ENCODE measurements at places on chromosomes 12 and 14.

- peak; percentile 42 for DNase-seq
These were observed 32.8 kb downstream of the MIA2 start for GRCh38 chr14:39266525-39266870.

DNA sequence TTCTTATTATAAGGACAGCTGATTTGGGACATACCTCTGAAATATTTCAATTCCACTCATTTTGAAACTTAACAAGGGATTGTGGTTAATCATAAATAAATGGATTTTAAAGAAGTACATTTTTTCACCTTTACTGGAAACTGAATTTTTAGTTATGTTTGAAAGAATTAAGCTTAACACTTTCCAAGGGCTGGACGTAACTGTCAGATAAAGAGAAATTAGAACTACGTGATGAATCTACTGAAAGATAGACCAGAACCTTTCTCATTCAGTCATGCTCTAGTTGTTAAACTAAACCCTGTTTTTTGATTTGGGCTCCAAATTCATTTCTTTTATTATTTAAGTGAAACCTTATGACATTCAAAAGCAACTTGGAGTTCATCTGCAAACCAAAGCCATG lies 1892.1 kb upstream of the SEL1L start:
- DNase-seq, result no peak

DNA sequence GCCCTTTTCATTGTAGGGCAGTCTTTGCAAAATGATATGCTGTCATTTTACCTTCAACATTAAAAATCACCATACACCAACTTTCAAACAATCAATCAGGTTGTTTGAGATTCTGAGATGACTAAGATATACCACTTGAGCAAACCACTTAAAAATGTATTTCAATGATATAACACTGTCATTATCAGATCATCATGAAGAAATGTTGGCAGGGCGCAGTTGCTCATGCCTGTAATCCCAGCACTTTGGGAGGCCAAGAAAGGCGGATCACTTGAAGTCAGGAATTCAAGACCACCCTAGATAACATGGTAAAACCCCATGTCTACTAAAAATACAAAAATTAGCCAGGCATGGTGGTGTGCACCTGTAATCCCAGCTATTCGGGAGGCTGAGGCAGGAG lies 13.0 kb upstream of the RHOJ start:
- no peak for DNase-seq

DNA sequence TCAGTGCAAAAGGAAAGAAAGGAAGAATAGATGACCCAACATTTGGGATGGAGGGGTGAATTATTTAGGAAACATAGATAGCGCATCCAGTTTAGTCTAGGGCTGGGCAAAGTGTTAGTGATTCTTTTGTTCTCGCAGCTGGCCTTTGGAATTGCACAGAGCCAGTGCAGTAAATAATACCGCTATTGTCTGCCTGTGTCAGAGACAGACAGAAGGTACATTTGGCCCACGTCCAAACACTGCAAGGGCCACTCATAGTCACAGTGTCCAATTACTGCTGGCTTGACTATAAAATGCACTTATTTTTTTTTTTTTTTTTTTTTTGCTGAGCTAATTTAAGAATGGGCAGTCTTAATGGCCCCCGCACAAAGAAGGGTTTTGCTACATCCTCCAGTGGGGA lies 638.6 kb downstream of the BCL11B start:
- DNase-seq, result peak; percentile 67

Measured in amygdala (tissue), 56 donors.